ENCODE measurements at places on chromosomes 12 and 14.

GRCh38 chr12:60822580-60822979, 1226.8 kb downstream of the SLC16A7 start:
- no peak overlapping the region for H3K27ac ChIP-seq
- no peak overlapping the region for H3K4me3 ChIP-seq
- H3K4me1 ChIP-seq, result no peaks in the 10 kb centered on the region
- no peak for DNase-seq
- H3K27me3 ChIP-seq, result no peaks in the 10 kb centered on the region

GRCh38 chr12:113301811-113302210, 33.1 kb downstream of the SLC8B1 start:
- peaks cover 20% of the 10 kb centered on the region for H3K36me3 ChIP-seq
- DNase-seq, result no peak
- no peak overlapping the region for H3K4me3 ChIP-seq
- no peaks in the 10 kb centered on the region for H3K27me3 ChIP-seq
- H3K4me1 ChIP-seq, result no peaks in the 10 kb centered on the region
- no peak overlapping the region for H3K27ac ChIP-seq

DNA sequence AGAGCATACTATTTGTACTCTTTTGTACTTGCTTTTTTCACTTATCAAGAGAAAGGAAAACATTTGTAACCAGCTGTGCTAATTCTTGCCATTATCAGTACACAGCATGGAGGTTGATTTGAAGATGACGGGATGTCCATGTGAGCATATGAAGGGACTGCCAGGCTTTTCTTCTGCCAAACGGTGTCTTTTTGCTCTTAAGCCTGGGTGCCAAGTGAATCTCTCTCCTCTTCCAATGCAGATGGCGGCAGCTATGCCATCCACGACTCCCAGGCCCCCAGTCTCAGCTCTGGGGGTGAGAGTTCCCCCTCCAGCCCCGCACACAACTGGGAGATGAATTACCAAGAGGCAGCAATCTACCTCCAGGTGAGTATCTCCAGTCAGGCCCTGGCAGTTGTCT, 38.9 kb downstream of the TPCN1 start:
- peak overlapping the region; percentile 6 for H3K27ac ChIP-seq
- peaks cover 4% of the 10 kb centered on the region for H3K36me3 ChIP-seq
- no peak for DNase-seq
- H3K4me3 ChIP-seq, result no peak overlapping the region
- no peaks in the 10 kb centered on the region for H3K27me3 ChIP-seq
- peaks cover 21% of the 10 kb centered on the region for H3K4me1 ChIP-seq

- no peak for DNase-seq
- peaks cover 1% of the 10 kb centered on the region for H3K36me3 ChIP-seq
- peaks cover 57% of the 10 kb centered on the region for H3K27me3 ChIP-seq
- H3K4me1 ChIP-seq, result no peaks in the 10 kb centered on the region
- H3K27ac ChIP-seq, result no peak overlapping the region
These were observed 2.1 kb downstream of the KRT83 start for GRCh38 chr12:52319097-52319496.

- DNase-seq, result no peak
- no peak overlapping the region for H3K27ac ChIP-seq
- no peaks in the 10 kb centered on the region for H3K4me1 ChIP-seq
- no peak overlapping the region for H3K4me3 ChIP-seq
- peaks cover 33% of the 10 kb centered on the region for H3K27me3 ChIP-seq
These were observed 108.2 kb downstream of the TSPAN9 start for GRCh38 chr12:3185260-3185870.

DNA sequence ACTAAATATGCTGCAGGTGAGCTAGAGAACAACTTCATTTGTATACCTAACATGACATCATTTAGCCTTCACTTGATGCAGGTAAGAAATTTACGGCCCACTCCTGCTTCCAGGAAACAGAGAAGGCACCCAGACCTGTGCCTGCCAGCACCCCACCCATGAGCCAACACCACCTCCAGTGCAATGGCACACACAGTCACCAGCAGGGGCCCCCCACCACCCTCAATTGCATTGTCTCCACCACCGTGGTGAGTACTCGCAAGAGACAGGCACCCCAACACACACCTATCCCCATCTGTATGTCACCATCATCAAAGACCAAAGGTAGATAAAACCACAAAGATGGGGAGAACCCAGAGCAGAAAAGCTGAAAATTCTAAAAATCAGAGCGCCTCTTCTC, 107.6 kb downstream of the KLHL28 start:
- H3K4me1 ChIP-seq, result no peaks in the 10 kb centered on the region
- no peak for DNase-seq
- H3K4me3 ChIP-seq, result no peak overlapping the region
- no peaks in the 10 kb centered on the region for H3K36me3 ChIP-seq
- H3K27me3 ChIP-seq, result peaks cover 61% of the 10 kb centered on the region
- no peak overlapping the region for H3K27ac ChIP-seq

GRCh38 chr12:85733984-85734383, 102.2 kb downstream of the RASSF9 start:
- H3K27me3 ChIP-seq, result no peaks in the 10 kb centered on the region
- H3K4me3 ChIP-seq, result no peak overlapping the region
- no peaks in the 10 kb centered on the region for H3K4me1 ChIP-seq
- no peak overlapping the region for H3K27ac ChIP-seq
- DNase-seq, result no peak
- no peaks in the 10 kb centered on the region for H3K36me3 ChIP-seq

- peaks cover 33% of the 10 kb centered on the region for H3K4me1 ChIP-seq
- H3K27ac ChIP-seq, result no peak overlapping the region
- no peak for DNase-seq
- H3K27me3 ChIP-seq, result no peaks in the 10 kb centered on the region
These were observed 4.4 kb downstream of the MNAT1 start for GRCh38 chr14:60738843-60739508.

GRCh38 chr12:4779749-4780148, 59.5 kb downstream of the GALNT8 start:
- peaks cover 2% of the 10 kb centered on the region for H3K36me3 ChIP-seq
- no peak overlapping the region for H3K27ac ChIP-seq
- H3K4me3 ChIP-seq, result no peak overlapping the region
- no peak for DNase-seq
- H3K27me3 ChIP-seq, result peaks cover 56% of the 10 kb centered on the region

GRCh38 chr14:24059841-24060388, 8.1 kb downstream of the CARMIL3 start:
- peaks cover 5% of the 10 kb centered on the region for H3K4me1 ChIP-seq
- no peak overlapping the region for H3K27ac ChIP-seq
- no peak for DNase-seq

DNA sequence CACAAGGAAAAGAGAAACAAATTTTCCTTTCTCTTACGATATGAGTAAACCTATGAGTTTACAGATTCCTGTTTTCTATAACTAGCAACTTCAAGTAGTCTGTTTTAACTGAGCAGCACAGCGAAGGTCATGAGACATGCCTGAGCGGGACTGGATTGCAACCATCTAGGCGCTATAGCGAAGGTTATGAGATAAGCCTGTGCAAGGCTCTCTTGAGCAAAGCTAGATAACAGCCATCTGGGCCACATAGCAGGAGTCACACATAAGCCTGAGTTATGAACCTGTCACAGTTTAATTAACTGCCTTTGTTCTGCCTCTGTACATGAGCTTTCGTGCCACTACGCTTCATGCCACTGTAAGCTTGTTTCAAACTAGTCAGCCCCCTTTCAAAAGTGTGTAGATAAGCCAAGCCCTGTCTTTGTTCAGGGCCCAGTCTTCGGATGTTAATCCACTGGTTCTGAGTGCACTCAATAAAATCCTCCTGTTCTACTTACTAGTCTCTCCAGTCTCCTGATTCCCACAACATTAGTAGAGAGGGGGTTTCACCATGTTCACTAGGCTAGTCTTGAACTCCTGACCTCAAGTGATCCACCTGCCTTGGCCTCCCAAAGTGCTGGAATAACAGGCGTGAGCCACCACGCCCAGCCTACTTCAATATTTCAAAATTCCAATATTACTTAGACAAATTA, 47.1 kb downstream of the SEC23A start:
- no peak overlapping the region for H3K4me3 ChIP-seq
- no peak overlapping the region for H3K27ac ChIP-seq
- no peaks in the 10 kb centered on the region for H3K4me1 ChIP-seq
- H3K27me3 ChIP-seq, result no peaks in the 10 kb centered on the region

DNA sequence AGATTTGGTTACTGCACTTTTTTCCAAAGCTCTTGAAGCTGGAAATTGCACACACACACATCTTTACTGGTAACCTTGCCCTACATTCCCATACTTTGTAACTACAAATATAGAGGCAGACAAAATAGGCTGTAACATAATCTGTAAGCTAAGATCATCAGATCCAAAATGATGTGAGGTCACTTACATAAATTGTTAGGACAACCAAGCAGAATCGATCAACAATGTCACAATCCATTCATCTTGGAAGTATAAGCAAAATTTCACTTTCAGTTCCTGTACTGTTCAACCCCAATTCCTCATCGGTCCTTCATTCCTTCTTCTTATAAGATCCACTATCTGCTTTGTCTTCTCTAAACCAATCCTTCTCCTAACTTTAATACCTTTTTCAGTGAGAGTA, 72.6 kb downstream of the EPS8 start:
- no peaks in the 10 kb centered on the region for H3K36me3 ChIP-seq
- peaks cover 14% of the 10 kb centered on the region for H3K27me3 ChIP-seq
- H3K27ac ChIP-seq, result no peak overlapping the region
- no peak for DNase-seq

GRCh38 chr12:2323532-2324255, 270.9 kb downstream of the CACNA1C start:
- H3K4me3 ChIP-seq, result no peak overlapping the region
- H3K27ac ChIP-seq, result no peak overlapping the region
- no peaks in the 10 kb centered on the region for H3K4me1 ChIP-seq
- peaks cover 90% of the 10 kb centered on the region for H3K27me3 ChIP-seq

DNA sequence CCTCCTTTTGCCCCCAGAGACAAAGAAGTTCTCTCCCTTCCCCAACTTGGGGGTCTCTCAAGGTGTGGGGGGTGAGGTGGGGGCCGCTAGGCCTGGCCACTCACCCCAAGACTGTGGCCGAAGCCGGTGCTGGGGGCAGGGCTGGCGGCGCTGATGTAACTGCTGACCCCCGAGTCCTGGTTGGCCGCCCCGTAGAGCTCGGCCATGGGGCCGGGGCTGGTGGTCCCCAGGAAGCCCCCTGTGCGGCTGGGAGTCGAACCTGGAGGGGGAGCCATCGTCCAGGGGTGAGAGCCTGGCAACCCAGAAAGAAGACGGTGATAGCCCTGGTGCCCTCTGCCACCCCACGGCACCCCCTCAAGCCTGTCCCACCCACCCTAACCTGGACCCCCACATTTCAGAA, 18.5 kb upstream of the PLA2G1B start:
- no peak overlapping the region for H3K27ac ChIP-seq
- H3K27me3 ChIP-seq, result peaks cover 30% of the 10 kb centered on the region
- H3K36me3 ChIP-seq, result peaks cover 2% of the 10 kb centered on the region
- no peak overlapping the region for H3K4me3 ChIP-seq
- no peak for DNase-seq

DNA sequence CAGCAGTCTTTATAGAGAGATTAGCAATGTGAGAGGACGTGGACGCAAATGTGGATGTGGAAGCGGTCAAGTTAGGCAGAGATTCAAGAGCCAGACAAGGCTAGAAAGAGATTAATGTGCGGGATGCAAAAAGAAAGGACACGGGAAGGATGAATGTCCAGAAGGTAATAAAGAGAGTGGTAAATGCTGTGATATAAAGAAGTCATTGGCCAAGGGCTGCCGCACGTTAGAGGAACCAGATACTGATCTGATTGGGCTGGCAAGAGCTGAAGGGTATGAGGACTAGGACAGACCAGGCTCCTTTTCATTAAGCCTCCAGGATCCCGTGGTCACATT, 59.5 kb downstream of the DHRS2 start:
- H3K4me3 ChIP-seq, result no peak overlapping the region
- H3K27me3 ChIP-seq, result peaks cover 26% of the 10 kb centered on the region
- no peaks in the 10 kb centered on the region for H3K36me3 ChIP-seq
- H3K4me1 ChIP-seq, result no peaks in the 10 kb centered on the region
- DNase-seq, result no peak

- no peaks in the 10 kb centered on the region for H3K36me3 ChIP-seq
- no peak for DNase-seq
- no peaks in the 10 kb centered on the region for H3K4me1 ChIP-seq
- no peak overlapping the region for H3K27ac ChIP-seq
These were observed 56.7 kb upstream of the BICD1 start for GRCh38 chr12:32049956-32050355.

GRCh38 chr12:49741882-49742620, 694 bp downstream of the TMBIM6 start:
- peak overlapping the region; percentile 98 for H3K27ac ChIP-seq
- H3K36me3 ChIP-seq, result peaks cover 33% of the 10 kb centered on the region
- H3K27me3 ChIP-seq, result no peaks in the 10 kb centered on the region
- peak; percentile 80 for DNase-seq
- H3K4me1 ChIP-seq, result peaks cover 56% of the 10 kb centered on the region

DNA sequence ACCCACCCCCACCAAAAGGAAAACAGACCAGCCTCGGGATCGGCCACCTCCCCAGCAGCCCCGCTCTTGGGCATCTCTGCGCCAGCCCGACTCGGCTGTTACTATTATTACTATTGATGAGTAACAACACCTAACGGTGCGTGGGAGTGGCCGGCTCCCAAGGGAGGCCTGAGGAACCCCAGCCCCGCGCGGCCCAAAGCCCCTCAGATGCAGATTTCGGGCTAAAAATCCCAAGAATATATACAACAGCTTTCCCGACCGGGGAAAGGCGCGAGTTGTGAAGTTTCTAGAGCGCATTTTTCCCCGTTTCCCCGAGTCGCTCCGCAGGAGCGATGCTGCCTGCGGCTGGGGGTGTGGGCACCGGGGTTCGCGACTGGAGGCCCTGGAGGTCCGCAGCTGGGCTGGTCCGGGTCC, 565 bp downstream of the NT5DC3 start:
- DNase-seq, result no peak
- peaks cover 6% of the 10 kb centered on the region for H3K36me3 ChIP-seq
- peak overlapping the region; percentile 88 for H3K4me3 ChIP-seq

DNA sequence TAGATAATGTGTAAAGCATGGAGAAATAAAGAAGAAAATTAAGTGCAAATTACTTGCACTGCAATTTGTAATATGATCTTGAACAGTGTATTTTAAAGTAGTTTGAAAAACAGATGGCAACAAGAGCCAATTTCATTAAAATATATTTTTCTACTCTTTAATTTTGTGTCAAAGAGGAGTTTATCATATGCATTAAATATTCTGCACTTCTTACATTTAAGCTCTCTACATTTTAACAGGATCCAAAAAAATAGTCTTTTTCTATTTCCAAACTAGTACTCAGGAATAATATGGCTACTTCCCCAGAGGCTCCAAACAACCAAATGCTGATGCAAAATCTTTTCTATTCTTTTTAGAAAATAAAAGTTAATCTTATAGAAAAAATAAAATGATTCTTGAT, 1221.5 kb downstream of the FSCB start:
- DNase-seq, result no peak
- no peaks in the 10 kb centered on the region for H3K4me1 ChIP-seq
- H3K27ac ChIP-seq, result no peak overlapping the region
- H3K36me3 ChIP-seq, result no peaks in the 10 kb centered on the region
- H3K27me3 ChIP-seq, result no peaks in the 10 kb centered on the region

- H3K27me3 ChIP-seq, result no peaks in the 10 kb centered on the region
- no peak overlapping the region for H3K4me3 ChIP-seq
- H3K36me3 ChIP-seq, result no peaks in the 10 kb centered on the region
- no peaks in the 10 kb centered on the region for H3K4me1 ChIP-seq
These were observed 9.2 kb downstream of the APOLD1 start for GRCh38 chr12:12794686-12795085.

- no peaks in the 10 kb centered on the region for H3K36me3 ChIP-seq
- no peak overlapping the region for H3K4me3 ChIP-seq
- H3K4me1 ChIP-seq, result no peaks in the 10 kb centered on the region
- DNase-seq, result no peak
These were observed 24.7 kb downstream of the SERPINA3 start for GRCh38 chr14:94636744-94637412.

GRCh38 chr12:45362291-45362690, 146.4 kb downstream of the ANO6 start:
- H3K27me3 ChIP-seq, result no peaks in the 10 kb centered on the region
- DNase-seq, result no peak
- no peak overlapping the region for H3K4me3 ChIP-seq
- H3K4me1 ChIP-seq, result no peaks in the 10 kb centered on the region
- peaks cover 10% of the 10 kb centered on the region for H3K36me3 ChIP-seq

All from central memory CD8-positive, alpha-beta T cell (primary cell).